ENCODE measurements at places on chromosomes 16 and 17.
A peak's percentile ranks its signal among the peaks of the same experiment; 100 is the strongest.

DNA sequence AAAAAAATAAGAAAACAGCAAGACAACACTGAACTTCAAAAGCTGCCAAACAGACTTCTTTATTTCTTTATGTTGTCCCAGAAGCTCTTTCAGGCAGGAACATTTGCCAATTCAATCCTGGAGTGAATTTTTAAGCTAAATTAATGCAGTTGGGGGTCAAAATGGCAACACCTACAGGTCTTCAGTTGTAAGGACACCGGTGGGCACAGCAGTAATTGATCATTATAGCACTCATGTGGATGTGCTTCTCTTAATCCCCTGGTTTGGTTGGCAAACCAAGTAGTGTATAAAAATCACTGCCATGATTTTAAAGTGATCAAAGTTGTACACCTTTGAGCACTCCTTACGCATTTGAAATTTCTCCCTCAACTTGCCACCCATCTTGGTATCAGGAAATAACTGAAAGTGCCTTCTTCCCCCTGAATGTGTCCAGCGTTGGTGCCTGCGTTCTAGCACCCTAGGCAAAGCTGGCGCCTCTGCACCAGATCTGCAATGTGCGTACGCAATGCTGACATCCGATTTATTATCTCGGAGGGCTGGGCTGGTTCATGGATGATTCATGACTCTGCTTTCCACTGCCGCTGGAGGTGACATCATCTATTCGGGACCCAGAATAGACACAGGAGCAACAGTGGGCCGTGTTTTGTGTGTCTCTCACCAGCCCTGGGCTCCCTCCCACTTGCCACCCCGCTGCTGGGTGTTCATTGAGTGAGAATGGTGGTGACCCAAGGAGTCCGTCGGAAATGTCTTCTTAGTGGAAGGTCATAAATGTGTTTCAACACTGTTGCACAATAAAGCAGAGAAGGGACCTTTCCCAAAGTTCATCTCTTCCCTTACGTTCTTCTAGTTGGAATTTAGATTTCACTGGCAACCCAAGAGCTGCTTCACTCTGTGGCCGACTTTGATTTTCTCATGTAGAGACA is 203.4 kb downstream of the CCDC182 start:
- DNase-seq, result peak; percentile 69

DNA sequence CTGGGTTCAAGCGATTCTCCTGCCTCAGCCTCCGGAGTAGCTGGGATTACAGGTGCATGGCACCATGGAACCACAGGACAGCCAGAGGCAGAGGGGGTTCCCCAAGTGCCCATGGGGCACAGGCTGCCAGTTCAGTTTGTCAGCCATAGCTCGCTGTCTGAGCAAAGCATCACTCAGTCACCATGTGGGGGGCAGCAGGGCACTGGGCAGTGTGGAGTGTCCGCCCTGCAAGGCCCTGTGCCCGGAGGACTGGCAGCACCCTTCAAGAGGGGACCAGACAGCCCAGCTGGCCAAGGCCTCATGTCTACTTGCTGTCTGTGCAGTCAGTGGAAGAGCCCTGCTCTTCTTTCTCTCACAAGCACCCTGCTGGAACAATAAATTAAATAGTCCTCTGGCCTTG is 6.4 kb downstream of the ALYREF start:
- DNase-seq, result no peak

DNA sequence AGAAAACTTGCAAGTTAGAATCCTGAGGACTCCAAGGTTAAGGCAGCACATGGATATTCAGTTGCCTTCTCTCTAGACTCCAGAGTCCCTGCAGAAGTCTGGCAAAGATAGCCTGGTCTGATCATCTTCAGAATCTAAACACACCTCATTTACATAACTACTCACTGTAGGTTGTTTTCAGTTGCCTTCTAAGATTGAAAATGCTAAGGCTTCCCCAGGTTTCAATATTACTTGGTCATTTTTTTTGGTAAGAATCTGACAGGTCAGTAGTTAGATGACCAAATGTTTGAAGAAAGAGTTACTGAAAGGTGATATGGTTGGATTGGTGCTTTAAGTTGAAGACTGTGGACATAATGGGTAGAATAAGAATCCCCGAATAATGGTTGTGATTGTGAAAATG is 205.4 kb upstream of the KCNJ16 start:
- DNase-seq, result no peak

- DNase-seq, result no peak
Observed at GRCh38 chr16:56202036-56202435, 10.7 kb downstream of the GNAO1 start.

GRCh38 chr17:31530391-31530985 is 139.0 kb downstream of the RAB11FIP4 start:
- no peak for DNase-seq

DNA sequence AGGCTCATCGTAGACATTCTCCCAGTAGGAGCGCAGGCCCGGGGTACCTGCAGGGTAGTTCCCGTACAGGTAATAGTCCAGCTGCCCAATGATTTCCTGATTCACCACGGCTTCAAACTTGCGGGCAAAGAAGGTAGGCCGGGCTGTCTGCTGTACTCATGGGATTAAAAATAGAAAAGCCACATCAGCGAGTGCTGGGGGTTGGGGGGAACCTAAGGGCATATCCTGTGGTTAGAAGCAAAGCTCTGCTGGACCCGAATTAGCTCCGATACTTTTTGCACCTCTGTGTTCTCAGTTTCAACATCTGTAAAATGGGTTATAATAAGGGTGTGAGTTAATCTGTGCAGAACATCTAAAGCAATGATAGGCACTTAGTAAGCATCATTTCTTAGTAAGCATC is 336.2 kb downstream of the XYLT1 start:
- DNase-seq, result no peak

DNA sequence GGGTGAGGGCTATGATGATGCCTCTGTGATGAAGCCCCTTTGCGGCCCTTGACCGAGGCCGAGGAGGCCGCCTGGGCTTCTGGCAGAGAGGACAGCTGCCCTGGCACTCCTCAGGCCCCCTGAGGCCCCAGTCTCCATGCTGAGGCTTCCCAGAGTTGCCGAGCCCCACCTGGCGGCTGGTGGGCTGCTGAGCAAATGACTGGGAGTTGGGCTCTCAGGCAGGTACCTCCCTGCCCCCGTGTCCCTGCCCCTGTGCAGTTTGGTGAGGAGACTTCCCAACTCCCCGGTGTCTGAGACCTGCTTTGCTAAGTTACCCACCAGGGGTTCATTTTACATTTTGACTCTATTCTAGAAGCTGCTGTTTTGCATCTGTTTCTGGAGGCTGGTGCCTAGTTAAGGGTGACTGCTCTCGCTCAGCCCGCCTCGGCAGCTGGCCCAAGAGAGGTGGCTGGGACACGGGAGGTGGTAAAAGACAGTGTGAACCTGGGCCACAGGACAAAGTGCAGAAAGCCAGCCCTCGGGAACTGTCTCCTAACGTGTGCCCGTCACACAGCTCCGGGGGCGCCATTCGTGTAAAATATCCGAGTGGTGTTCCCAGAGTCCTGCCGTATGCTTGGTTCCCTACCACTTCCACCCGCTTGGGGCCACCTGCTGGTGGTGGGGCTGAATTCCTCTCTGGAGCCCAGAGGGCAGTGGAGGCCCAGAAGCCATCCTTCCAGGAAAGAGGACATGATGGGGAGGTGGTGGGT is 134.5 kb downstream of the RAB11FIP4 start:
- DNase-seq, result no peak

GRCh38 chr17:80151333-80151732 is 4.4 kb upstream of the EIF4A3 start:
- DNase-seq, result no peak

- no peak for DNase-seq
Observed at GRCh38 chr16:64983963-64984362, 137.9 kb downstream of the CDH11 start.

GRCh38 chr16:88650749-88651275 is at the start of gene CYBA:
Gene CYBA, minus strand, starts transcription at chr16:88651053. Its CDS starts 40 bp downstream, at chr16:88651013.
- DNase-seq, result peak; percentile 19

- no peak for DNase-seq
Observed at GRCh38 chr16:65343556-65343955, 221.7 kb upstream of the CDH11 start.

GRCh38 chr17:76714822-76715495 is 4.2 kb upstream of the MXRA7 start:
- peak; percentile 25 for DNase-seq

DNA sequence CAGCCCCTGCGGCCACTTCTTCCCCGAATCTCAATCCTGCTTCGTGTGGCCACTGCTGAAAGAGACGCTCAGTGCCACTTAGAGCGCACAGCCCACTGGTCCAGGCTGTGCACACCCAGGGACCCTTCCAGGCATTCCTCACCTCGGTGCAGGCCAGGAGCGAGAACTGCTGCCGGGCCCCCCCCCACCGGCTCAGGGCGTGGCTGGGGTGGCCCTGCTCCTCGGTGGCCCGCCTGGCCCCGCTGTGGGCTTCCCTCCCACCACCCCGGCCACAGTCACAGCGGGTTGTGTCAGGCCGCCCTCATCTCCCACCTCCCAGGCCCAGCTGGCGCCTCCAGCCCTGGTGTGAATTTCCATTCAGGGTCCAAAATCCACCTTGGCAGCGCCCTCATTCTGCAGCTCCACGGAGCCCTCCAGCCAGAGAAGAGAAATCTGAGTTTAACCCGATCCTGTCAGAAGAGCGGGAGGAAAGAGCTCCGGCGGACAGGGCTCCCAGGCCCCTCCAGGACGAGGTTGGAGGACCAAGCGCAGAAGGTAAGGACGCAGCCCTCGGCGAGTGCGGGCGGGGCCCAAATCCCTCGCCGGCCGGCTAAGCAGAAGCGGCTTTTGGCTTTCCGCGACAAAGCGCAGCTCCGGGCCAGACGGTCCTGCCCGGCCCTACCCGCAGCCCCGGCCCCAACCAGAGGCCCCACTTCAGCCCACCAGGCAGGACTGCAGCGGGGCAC is 12.0 kb downstream of the TBC1D16 start:
- DNase-seq, result no peak

GRCh38 chr17:1936766-1937165 is 88.4 kb downstream of the RTN4RL1 start:
- DNase-seq, result no peak

GRCh38 chr16:31357324-31358109 is 2.5 kb downstream of the ITGAX start:
- no peak for DNase-seq

DNA sequence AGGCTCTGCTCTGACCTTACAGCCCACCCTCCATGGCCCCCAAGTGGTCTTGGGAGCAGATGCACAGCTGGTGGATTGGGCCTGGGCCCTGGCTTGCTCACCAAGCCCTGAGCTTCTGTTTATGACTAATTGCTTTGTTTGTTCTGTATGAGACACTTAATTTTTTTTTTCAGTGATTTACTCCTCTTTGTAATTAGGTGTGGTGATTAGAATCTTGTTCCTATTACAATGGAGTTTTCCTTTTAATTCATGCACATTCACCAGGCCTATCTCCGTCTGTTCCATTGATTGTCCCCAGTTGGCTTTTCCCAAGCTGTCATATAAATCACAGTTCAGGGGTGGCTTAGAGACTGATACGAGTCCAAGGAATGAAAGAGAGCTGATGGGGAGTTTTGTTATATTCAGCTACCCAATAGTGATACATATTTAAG is 242.3 kb downstream of the CCDC182 start:
- no peak for DNase-seq

GRCh38 chr16:50384500-50385135 is 15.8 kb upstream of the BRD7 start:
- no peak for DNase-seq

DNA sequence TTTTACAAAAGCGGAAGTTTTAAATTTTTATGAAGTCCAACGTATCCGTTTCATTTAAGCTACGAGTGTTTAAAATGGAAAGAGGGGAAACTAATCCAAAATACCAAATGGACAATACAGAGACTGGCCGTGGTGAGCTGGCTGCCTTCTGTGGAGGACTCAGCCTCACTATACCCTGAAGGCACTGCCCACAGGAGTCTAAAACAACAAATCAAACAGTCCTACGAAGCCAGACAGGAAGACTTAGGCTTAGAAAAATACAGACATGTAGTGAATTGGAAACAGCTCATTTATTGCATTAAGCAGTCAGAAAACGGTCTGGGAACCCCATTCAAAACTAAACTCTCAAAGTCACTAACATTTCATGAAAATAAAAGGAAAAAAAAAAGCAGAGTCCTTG is 75.1 kb downstream of the CYTH1 start:
- peak; percentile 33 for DNase-seq

- DNase-seq, result no peak
Observed at GRCh38 chr17:42323268-42323773, 35.0 kb downstream of the STAT5A start.

GRCh38 chr16:85728879-85729278 is 22.0 kb downstream of the C16orf74 start:
- DNase-seq, result no peak

DNA sequence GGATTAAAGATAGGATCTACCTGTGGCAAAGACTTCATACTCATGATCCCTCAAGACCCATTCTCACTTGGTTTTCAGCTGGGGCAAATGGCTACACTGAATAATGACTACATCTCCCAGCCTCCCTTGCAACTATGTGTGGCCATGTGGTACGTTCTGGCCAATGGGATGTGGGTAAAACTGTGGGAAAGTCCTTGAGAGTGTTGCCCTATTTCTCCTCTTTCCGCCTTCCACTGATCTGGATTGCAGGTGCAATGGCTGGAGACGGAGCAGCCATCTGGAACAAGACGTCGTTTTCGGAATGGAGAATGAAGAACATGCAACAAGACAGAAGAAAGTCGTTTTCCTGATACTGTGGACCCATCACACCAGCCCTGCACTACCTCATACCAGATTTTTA is 48.5 kb downstream of the HAPSTR1 start:
- no peak for DNase-seq

GRCh38 chr17:35588196-35588920 is 1.2 kb downstream of the AP2B1 start:
- DNase-seq, result no peak

DNA sequence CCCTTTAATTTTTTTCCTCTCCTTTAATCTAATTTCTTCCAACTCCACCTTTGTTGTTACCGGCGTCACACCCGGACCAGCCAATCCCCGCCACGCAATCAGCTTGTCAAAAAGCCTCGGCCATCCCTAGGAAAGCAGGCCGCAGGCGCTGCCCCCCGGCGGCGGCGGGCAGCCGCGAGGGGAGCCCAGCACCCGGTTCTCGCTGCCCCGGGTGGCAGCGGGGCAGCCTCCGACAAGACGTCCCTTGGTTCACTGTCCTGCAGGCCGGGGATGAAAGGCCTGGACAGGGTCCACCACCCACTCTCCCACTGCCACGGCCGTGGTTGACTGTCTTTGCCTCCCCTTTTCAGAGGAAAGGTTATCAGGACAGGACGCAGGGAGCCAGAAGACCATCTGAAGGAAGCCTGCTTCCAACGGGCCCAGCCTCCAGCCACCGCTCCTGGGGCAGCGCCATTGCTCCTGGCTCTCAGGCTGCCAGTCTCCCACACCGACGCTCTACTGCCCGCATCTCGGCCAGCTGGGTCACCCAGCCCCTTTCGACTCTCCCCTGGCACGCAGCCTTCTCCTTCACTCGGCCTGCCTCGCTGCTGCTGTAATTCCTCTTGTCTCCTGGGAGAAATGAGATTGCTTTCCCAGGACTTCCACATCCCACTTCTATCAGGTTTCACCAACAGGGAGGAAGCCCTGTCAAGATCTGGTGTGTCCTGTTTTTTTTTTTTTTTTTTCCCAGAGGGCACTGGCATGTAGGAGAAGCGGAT is 2.8 kb upstream of the UBTF start:
- DNase-seq, result peak; percentile 31
